ENCODE measurements at places on chromosomes 2 and 18. TPM values are rescaled to one million over a fixed set of nuclear protein-coding genes. Genes with fewer than 3 reads are reported as not detected.
A peak's percentile ranks its signal among the peaks of the same experiment; 100 is the strongest.

Gene RAB31
- total RNA-seq: 2.2 TPM

Gene KCNF1
- total RNA-seq: not detected

Gene FEV
- not detected for total RNA-seq

Gene DPP4
- 27.0 TPM for total RNA-seq

Gene HOXD10
- total RNA-seq: not detected

Gene CHRNA1
- not detected for total RNA-seq

- no peak overlapping the region for H3K27ac ChIP-seq
- no peak for DNase-seq
- no peaks in the 10 kb centered on the region for H3K27me3 ChIP-seq
- peaks cover 21% of the 10 kb centered on the region for H3K4me1 ChIP-seq
- H3K36me3 ChIP-seq: no peaks in the 10 kb centered on the region
These were observed 263.0 kb downstream of the LPIN1 start for GRCh38 chr2:12009323-12009905.

DNA sequence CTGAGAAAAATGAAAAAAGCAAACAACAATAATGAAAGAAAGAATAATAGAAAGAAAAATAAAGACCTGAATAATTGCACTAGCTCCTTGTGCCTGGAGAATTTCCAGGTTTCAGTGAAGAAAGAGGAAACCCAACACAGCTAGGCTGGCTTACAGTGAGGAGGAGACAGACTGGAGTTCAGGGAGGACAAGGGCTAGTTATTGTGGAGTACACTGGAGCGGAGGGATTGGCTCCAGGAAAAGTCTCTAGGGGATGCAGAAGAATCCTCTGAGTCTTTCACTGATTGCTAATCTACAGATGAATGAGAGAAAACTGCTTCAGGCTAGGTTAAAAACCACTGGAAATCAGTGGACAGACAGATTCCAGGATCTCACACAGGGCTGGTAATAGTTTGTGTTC, 163.6 kb upstream of the RBMS1 start:
- no peak for DNase-seq
- H3K4me3 ChIP-seq: no peak overlapping the region
- no peak overlapping the region for H3K27ac ChIP-seq
- H3K27me3 ChIP-seq: peaks cover 16% of the 10 kb centered on the region

GRCh38 chr2:64854773-64855237, 134.4 kb upstream of the SLC1A4 start:
- DNase-seq: no peak
- no peak overlapping the region for H3K4me3 ChIP-seq
- peaks cover 2% of the 10 kb centered on the region for H3K4me1 ChIP-seq
- no peak overlapping the region for H3K27ac ChIP-seq
- H3K27me3 ChIP-seq: no peaks in the 10 kb centered on the region
- H3K36me3 ChIP-seq: no peaks in the 10 kb centered on the region

DNA sequence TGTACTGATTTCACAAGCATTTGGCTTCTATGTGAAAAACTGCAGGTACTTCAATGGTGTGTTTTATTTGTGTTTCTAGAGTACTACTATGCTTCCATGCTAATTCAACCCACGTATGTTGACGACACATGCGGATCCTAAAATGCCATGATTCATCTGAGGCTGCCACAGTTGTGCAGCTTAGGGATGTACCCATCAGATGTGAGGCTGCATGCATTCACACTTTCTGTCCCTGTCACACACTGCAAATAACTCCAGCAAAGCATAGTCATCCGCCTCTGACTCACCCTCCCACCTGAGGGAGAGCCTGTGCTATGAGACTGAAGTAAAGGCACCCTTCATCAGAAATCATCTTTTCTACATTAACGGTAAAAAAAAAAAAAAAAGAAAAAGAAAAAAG, 22.1 kb upstream of the SERTAD2 start:
- peaks cover 7% of the 10 kb centered on the region for H3K36me3 ChIP-seq
- H3K4me3 ChIP-seq: no peak overlapping the region
- no peak for DNase-seq
- H3K4me1 ChIP-seq: peaks cover 54% of the 10 kb centered on the region

GRCh38 chr2:64467096-64467843, 13.3 kb downstream of the LGALSL start:
- no peaks in the 10 kb centered on the region for H3K36me3 ChIP-seq
- no peak overlapping the region for H3K4me3 ChIP-seq
- no peak overlapping the region for H3K27ac ChIP-seq
- no peaks in the 10 kb centered on the region for H3K27me3 ChIP-seq
- peaks cover 3% of the 10 kb centered on the region for H3K4me1 ChIP-seq

- peaks cover 8% of the 10 kb centered on the region for H3K4me1 ChIP-seq
- no peak overlapping the region for H3K4me3 ChIP-seq
- H3K36me3 ChIP-seq: peaks cover 1% of the 10 kb centered on the region
These were observed 45.6 kb downstream of the ATOH8 start for GRCh38 chr2:85799215-85799956.

DNA sequence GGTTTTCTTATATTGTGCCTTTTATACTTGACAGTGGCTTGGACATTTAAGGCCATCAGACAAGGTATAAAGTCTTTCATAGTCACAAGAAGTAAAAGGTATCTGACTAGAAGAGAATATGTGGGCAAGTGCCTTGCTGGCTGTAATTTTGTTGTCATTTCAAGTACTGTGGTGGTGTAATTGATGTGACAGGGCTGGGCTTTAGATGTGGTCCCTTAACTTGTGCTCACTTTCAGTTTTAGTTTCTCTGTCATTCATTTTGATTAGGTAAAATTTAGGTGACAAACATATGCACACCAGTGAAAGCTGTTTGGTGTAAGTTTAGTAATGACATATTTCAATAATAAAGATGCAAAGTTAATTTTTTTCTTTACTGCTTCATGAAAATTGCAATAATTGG, 31.2 kb upstream of the TBR1 start:
- H3K27ac ChIP-seq: no peak overlapping the region
- no peak overlapping the region for H3K4me3 ChIP-seq
- peaks cover 2% of the 10 kb centered on the region for H3K4me1 ChIP-seq
- no peak for DNase-seq

GRCh38 chr2:72210470-72210869, 62.8 kb upstream of the CYP26B1 start:
- no peaks in the 10 kb centered on the region for H3K27me3 ChIP-seq
- no peak overlapping the region for H3K4me3 ChIP-seq
- H3K36me3 ChIP-seq: peaks cover 2% of the 10 kb centered on the region
- H3K4me1 ChIP-seq: no peaks in the 10 kb centered on the region

DNA sequence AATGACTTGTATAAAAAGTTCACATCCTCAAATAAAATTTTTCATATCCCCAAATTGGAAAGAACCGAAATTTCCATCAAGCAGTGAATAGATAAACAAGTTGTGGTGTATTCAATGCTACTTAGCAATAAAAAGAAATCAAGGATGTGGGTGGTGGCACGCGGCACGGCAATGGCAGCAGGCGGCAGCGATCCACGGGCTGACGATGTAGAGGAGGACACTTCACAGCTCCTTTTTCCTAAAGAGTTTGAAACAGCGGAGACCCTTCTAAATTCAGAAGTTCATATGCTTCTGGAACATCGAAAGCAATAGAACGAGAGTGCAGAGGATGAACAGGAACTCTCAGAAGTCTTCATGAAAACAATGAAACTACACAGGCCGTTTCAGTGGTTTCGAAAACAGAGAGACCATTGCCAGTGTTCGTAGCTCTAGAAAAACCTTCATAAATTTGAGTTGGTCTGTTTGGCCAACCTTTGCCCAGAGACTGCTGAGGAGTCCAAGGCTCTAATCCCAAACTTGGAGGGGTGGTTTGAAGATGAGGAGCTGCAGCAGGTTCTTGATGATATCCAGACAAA, 9.8 kb upstream of the IL36A start:
- no peaks in the 10 kb centered on the region for H3K27me3 ChIP-seq
- peaks cover 41% of the 10 kb centered on the region for H3K4me1 ChIP-seq
- peak overlapping the region; percentile 79 for H3K4me3 ChIP-seq
- no peaks in the 10 kb centered on the region for H3K36me3 ChIP-seq
- DNase-seq: no peak

DNA sequence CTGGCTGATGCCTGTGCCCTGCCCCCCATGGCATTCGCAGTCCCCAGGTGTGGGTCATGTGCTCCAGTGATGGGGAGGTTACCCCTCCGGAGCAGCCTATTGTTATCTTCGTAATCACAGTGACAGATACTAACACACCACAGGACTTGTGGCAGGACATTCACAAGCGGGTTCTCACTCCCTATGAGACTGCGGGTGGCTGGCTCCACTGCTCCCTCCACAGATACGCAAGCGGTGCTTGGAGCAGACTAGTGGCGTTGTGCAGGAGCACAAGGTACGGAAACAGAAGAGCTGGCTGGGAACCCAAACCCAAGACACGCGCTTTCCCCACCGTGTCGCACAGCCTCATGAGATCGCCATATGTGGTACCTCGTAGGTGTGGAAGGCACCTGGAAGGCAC, 52.2 kb downstream of the ACKR3 start:
- H3K4me1 ChIP-seq: peaks cover 18% of the 10 kb centered on the region
- H3K27me3 ChIP-seq: no peaks in the 10 kb centered on the region

- no peaks in the 10 kb centered on the region for H3K27me3 ChIP-seq
- DNase-seq: no peak
- H3K4me3 ChIP-seq: no peak overlapping the region
- H3K27ac ChIP-seq: no peak overlapping the region
- no peaks in the 10 kb centered on the region for H3K36me3 ChIP-seq
These were observed 24.1 kb downstream of the CABLES1 start for GRCh38 chr18:23159344-23159743.

DNA sequence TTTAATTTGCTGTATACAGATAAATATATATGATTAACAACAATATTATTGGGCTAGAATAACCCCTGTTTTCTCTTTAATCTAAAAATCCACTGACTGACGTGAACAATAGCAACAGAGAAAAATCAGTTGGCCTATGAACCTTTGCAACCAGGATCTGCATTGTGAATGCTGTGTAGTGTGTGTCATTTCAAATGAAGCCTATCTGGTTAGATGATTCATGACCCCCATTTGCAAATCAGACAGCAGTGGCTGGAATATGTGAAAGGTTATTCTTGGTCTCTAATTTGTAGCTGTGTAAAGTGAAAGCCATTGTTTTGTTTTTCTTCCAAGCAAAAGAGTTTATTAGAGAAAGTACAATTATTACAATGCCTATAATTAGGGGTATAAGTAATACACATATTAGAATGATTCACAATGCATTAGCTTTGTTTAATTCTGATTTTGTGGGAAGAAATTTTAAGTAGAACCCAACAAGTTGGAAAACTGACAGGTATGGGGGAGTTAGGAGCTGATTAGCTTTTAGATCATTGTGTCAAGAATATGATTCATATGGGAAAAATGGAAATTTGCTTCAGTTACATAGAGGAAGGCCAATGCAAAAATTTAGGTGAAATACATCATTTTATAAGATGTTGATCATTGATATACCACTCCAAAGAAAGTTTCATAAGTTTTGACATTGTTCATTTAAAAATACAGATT, 1362.2 kb upstream of the TMEFF2 start:
- no peak overlapping the region for H3K4me3 ChIP-seq
- no peak for DNase-seq
- no peaks in the 10 kb centered on the region for H3K36me3 ChIP-seq
- H3K4me1 ChIP-seq: no peaks in the 10 kb centered on the region

DNA sequence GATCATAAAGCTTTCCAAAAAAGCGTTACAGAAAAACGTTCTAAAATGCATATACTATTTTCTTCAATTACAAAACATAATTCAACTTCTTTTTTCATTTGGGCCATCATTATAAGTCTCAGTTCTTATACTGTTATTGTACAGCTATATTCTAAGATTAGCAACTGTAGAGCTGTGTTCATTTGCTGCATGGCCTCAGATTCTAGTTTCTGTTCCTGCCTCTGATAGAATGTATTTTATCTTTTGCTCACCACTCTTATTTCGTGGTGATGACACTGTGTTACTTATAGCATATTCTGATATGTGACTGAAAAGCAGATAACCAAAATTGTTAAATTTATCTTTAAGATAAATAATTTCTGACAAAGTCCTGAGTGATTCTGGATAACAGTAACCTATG, 67.2 kb downstream of the PTRHD1 start:
- H3K4me3 ChIP-seq: no peak overlapping the region
- H3K27me3 ChIP-seq: no peaks in the 10 kb centered on the region
- H3K4me1 ChIP-seq: no peaks in the 10 kb centered on the region
- DNase-seq: no peak
- H3K27ac ChIP-seq: no peak overlapping the region

DNA sequence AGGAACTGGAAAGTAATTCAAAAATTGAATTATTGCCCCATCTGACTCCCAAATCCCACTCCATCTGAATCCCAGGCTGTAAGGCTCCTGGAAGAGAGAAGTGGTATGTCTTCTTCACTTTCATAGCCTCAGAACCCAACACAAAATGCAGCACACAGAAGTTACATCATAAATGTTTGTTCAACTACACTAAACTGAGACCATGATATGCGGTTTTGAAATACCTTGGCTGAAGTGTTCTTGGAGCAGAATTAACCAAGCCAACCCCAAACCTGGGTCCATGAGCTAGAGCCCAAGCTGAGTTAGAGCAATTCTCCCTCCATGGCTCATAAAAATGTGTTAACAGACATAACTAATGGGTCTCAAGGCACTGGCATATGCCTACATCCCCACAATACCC, 23.3 kb downstream of the NEB start:
- no peaks in the 10 kb centered on the region for H3K36me3 ChIP-seq
- no peak overlapping the region for H3K4me3 ChIP-seq
- no peak overlapping the region for H3K27ac ChIP-seq
- no peaks in the 10 kb centered on the region for H3K4me1 ChIP-seq
- no peaks in the 10 kb centered on the region for H3K27me3 ChIP-seq

DNA sequence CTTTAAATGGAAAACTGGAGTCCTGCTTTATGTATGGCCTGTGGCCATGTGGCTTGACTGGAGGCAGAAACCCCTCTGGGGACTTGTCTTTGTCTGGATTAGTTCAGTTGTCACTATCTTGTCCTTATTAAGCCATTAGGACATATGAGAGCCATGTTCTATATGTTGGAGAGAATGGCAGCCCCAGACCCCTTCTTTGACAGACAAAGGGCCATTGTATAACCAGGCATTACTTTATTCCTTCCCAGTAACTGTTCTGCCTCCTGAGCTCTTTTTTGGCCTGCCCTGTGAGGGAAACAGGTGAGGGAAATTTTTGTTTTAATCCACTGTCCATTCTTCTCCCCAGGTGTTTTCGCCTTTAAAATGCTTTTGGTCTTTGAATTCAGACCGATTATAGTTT, 43.3 kb downstream of the FSHR start:
- H3K27me3 ChIP-seq: peaks cover 7% of the 10 kb centered on the region
- DNase-seq: no peak
- H3K4me1 ChIP-seq: no peaks in the 10 kb centered on the region
- H3K36me3 ChIP-seq: no peaks in the 10 kb centered on the region

- no peak overlapping the region for H3K27ac ChIP-seq
- H3K36me3 ChIP-seq: no peaks in the 10 kb centered on the region
- H3K4me3 ChIP-seq: no peak overlapping the region
- DNase-seq: no peak
These were observed 2012.3 kb upstream of the PIK3C3 start for GRCh38 chr18:39942702-39943101.
